ENCODE measurements at places on chromosomes 1 and 21.

DNA sequence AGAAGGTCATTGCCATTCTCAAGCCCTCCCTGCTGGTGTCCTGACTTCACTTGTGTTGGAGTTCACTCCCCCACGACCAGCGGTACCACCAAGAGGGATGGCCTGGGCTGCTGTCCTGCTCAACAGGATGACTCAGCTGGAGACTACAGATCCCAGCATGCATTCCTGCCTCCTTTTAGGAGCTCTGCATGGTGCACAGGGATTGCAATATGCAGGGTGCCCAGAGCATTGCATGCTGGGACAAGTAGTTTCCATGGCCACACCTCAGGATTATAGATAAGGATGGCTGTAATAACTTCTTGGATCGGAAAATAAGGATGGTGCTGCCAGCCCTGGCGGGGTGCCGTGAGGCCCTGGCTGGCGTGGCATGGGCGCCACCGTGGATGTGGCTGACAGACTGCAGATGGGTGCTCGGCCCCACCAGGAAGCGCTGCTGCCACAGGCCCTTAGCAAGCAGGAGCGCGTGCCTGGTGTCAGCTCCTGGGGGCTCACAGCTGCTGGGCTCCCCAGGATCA lies 150.0 kb downstream of the CASZ1 start:
- no peak for DNase-seq

GRCh38 chr1:198959676-198960075 lies 320.8 kb downstream of the PTPRC start:
- DNase-seq, result no peak

GRCh38 chr1:31936278-31936980 lies 1.7 kb downstream of the PTP4A2 start:
- no peak for DNase-seq

DNA sequence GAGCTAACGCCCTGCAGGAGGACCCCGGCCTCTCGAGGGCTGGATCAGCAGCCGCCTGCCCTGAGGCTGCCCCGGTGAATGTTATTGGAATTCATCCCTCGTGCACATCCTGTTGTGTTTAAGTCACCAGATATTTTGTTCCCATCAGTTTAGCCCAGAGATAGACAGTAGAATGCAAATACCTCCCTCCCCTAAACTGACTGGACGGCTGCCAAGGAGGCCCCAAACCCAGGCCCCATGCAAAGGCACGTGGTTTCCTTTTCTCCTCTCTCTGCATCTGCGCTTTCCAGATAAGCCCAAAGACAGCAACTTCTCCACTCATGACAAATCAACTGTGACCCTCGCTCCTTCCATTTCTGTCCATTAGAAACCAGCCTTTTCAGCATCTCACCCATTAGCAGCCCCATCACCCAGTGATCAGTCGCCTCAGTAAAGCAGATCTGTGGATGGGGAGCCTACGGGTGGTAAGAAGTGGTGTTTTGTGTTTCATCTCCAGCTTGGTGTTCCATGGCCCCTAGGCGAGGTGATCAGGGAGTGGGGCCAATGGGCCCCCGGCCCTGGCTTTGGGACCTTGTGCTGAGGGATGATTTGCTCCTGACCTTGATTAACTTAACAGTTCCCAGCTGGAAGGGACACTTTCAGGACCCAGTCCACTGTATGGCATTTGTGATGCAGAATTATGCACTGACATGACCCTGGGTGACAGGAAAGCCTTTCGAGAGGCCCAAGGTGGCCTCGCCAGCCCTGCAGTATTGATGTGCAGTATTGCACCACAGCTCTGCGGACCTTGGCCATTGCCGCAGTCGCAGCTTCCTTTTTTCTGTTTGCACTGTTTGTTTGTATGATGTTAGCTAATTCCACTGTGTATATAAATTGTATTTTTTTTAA lies 5.2 kb downstream of the NPPA start:
- DNase-seq, result no peak

- DNase-seq, result no peak
These were observed 20.3 kb downstream of the CDCP2 start for GRCh38 chr1:54132495-54132894.

- no peak for DNase-seq
These were observed 23.1 kb upstream of the PKP1 start for GRCh38 chr1:201260236-201260590.

DNA sequence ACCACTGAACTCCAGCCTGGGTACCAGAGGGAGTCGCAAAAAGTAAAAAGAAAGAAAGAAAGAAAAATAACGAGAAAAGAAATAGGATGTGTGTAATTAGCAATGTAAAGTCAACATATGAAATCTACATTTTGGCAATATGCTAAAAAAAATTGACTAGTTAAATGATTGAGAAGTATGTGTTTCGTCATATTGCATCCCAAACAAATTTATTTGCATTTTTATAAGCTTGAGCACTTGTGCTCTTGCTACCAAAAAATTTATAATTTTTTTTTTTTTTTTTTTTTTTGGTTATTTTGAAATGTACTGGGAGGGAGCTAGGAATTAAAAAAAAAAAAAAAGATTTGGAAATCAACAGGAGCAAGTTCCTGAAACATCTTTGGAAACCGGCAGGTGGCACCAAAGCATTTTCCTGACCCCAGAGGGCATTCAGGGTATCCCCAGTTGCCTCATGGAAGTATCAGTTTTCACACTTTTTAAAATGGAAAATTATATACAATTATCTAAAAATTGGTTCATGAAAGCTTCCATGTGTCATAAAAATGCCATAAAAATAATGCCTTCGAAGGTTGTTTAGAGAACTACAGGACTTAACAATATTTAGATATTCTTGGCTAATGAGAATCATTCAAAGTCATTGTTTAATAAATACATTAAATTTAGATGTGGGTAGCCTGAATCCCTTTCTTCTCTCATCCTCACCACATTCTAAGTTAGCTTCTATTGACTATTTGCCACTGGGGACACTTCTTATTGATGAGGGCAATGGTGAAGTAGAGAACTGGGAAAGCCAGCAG lies 4.8 kb upstream of the HEATR1 start:
- peak; percentile 11 for DNase-seq

DNA sequence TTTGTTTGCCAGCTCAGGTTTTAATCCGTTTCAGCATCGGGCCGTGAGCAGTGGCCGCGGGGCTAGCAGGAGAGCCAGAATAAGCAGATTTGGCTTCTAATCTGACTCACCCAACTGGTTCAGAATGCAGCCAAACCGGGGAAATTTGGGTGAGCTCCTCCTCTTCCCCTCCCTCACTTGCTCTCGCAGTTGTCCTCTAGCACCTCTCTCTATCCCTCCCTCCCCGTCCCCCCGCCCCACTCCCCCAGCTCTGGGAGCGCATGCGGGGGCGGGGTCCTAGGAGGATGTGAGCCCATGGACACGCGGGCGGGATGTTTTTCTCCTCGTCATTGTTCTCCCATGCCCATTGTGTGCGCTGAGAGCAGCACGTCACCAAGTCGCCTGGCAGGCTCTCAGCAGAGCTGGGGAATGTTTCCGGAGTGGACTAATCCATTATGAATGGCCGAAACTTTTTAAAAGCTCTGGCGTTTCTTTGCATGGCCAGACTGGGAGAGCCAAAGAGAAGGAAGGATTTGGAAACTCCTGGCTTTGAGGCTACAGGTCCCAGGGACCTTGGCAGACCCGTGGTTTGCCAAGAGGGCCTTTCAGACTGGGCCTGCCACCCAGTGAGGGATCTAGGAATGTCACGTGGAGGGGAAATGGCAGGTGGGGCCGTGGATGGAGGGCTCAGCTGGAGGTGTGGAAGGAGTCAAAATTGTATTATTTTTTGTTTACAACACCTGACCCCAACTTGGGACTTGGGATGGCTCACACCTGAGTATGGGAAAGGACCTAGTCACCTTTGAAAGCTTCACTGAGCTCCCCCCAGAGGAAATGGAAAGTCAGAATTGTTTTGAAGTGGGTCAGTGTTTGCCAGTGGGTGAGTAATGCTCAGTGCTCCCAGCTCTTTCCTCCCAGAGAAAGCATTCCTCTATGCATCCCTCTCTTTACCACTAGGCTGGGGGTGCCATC lies 39.2 kb downstream of the CDK18 start:
- DNase-seq, result no peak

DNA sequence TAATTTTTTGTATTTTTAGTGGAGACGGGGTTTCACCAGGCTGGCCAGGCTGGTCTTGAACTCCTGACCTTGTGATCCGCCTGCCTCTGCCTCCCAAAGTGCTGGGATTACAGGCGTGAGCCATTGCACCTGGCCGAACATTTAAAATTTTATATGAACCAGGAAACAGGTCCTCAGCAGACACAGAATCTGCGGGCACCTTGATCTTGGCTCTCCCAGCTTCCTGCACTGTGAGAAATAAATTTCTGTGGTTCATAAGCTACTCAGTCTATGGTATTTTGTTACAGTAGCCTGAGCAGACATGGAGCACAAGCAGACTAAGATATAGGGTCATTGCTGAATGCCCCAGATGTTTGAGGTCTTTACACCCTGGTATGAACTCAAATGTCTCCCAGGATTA lies 23.6 kb upstream of the CTH start:
- no peak for DNase-seq

DNA sequence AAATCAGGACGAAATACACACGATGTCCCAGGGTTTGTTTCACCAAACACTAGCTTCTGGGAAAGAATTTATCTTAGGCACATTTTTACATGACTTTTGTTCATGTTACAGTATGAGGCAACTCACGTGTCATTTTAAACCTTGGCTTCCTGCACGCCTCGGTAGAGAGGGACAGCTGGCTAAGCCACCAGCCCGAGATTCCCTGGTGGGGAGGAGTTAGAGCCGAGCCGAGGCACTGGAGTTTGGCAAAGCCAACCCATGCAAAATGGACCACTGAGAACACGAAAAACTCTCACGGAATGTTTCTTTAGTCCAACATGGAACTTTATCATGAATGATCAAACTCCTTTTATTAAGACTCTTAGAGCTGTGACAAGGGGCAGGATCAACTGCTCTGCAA lies 240.0 kb downstream of the DYRK1A start:
- no peak for DNase-seq

GRCh38 chr1:113041569-113042284 lies 31.3 kb upstream of the LRIG2 start:
- DNase-seq, result no peak

- no peak for DNase-seq
These were observed 13.5 kb upstream of the FOXJ3 start for GRCh38 chr1:42348498-42348897.

GRCh38 chr1:191875994-191876393 lies 282.3 kb upstream of the RGS18 start:
- no peak for DNase-seq

- no peak for DNase-seq
These were observed 20.1 kb upstream of the PTPRF start for GRCh38 chr1:43510621-43511020.

DNA sequence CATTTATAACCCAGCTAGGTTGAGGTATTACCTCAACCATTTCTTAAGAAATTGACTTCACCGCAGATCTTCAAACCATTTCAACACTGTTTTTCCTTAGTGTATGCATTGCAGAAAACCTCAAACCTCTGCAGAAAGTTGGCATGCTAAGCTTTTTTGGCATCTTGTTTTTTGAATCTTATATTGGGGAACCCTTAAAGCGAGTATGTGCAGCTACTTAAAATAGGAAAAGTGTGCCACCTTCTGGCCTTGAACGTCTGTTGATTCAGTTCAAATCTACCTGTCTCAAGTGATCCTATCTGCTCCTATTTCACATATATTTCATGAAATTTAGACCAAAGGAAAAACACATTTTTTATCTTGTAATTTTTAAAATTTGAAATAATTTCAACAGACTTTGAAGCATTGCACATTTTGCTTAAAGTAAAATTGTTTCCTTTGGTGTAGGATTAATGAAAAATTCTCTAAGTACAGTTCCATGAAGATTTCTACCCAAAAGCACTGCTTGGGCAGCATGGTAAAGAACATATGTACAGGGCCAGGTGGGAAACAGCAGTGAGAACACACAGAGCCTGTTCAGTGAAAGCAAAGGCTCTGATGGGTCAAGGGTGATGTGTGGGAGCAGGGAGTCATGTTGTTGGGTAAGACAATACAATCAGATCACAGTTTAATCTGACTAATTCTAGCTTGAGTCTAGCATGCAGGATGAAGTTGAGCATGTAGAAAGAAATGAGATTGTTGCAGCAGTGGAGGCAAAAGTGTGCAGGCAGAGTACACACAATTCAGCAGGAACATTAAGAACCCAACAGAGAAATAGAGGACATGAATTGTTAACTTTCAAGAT lies 17.2 kb downstream of the HENMT1 start:
- DNase-seq, result peak; percentile 46

DNA sequence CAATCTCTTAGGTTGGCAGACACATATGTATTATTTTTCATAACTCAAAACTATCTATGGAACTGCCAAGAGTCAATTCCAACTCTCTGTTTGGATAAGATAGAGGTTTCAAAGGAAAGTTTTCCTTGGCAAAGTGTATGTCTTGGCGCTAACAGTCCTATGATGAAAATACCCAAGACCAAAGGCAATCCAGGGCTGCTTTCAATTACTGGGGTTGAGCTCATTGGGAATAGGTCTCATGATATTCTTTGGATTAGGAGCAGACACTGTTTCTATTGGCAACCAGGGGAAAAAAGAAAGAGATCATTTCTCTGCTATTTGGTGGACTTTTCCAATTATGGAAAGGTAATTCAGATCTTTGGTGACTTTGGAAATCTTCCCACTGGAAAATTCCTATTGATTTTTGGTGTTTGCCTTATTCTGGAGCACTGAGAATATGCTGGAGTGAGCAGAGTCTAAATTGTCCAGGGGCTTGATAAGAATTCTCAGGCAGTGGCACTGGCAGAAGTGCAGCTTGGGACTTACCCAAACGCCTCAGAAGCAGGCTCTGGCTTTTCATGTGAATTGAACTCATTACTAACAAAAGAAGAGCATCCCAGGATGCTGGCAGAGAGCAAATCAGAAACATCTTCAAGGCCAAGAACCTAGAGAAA lies 20.4 kb upstream of the PLXNA2 start:
- DNase-seq, result no peak

GRCh38 chr1:1116701-1117468 lies 996 bp upstream of the C1orf159 start:
- peak; percentile 30 for DNase-seq

DNA sequence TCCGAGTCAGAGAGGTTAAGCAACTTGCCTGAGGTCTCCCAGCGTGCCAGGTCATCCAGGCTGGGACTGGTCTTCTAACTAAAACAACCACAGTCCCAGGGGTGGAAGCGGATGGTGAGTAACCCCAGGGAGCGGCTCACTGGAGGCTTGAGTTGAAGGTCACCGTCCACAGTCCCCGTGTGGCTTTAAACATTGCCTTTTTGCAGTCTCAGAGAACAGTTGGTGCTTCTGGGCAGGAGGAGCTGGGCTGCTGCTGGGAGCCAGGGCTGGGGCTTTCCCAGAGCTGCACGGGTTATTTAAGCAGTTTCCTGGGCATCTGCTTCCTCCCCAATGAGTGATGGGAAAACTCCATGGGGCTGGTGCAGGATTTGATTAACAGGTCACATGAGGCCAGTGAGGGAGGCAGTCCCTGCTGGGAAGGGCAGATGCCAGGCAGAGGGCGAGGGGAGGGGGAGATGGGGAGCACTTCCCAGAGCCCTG lies 12.3 kb downstream of the ARHGEF10L start:
- DNase-seq, result no peak

DNA sequence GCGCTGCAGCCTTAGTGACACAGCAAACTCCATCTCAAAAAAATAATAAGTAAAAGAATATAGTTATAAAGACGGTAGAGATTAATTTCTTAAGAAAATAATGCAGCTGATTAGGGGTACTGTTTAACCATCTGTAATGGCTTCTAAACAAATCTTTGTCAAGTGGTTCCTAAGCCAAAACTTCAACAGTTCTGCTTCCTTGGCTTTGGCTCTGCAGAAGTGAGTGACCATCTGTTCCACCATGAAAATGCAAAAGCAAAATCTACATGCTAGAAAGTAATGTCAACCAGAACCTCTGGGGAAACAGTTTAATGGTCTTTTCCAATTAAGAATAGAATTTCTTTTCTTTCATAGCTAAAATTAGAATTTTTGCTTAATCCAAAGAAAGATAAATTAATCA lies 8.3 kb upstream of the SH2D5 start:
- no peak for DNase-seq

All from germinal center (tissue), 1 donor.